ENCODE measurements at places on chromosomes 3 and 15.

- no peak for DNase-seq
Observed at GRCh38 chr15:63822580-63822979, 11.2 kb downstream of the HERC1 start.

GRCh38 chr3:129409541-129409940 is 18.9 kb downstream of the EFCAB12 start:
- no peak for DNase-seq

DNA sequence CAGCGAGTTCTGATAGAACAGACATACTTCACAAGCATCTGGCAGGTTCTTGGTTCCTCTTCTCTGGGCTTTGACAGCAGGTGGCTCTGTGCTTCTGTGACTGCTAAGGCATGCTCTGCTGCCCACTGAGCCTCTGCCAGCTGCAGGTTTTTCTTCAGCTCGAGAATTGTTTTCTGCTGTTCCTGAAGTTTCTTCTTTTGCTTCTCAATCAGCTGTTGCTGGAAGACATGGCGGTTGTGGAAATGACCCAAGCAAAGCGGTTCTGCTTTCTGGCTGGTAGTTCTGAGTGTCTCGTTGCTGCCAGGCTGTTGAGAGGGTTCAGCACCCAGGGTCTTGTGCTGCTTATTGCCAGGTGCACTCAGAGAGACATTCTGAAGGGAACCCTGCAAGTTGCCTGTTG is 50.8 kb downstream of the CCDC191 start:
- DNase-seq: no peak

DNA sequence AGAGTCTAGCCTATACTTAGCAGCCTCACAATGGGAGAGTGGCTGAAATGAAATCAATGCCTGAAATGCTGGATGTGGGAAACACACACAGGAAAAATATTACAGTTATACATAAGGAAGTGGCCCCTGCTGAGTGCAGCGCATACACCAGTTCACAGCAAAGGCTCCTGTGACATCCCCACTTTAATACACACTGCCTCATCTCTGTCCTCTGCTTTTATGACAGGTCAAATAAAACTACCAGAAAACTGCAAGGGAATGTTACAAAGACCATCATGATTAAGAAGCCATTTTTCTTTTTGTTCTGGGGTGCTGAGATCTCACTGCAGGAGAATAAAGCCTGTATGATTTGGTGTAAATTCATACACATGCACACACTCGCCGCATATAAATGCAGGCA is 214.3 kb downstream of the ARRDC4 start:
- no peak for DNase-seq

DNA sequence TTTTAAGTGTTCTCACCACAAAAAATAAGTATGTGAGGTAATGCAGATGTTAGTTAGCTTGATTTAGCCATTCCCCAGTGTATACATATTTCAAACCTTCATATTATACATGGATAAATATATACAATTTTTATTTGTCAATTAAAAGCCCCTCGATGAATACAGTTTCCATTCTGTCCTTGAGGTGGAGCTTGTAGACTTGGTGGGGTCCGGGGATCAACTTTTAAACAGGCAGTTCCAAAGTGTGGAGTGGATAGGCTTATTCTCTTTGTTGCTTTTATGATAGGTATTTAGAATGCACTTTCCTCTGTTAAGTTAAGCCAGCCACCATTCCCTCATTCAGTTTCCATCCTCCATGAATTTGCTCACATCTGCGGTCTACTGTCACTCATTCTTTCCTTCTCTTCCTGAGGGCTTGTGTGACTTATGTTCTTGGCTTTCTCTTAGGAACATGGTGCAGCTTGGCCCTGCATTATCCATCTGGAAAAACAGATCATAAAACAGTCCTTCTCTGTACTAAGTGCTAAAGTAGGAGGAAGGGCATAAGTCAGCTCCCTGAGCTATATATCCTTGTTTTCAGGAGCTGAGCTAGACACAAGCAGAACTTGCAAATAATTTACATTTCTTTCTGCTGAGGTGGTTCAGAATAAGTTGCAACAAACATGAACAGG is 149.1 kb downstream of the NFKBIZ start:
- DNase-seq: peak; percentile 13

DNA sequence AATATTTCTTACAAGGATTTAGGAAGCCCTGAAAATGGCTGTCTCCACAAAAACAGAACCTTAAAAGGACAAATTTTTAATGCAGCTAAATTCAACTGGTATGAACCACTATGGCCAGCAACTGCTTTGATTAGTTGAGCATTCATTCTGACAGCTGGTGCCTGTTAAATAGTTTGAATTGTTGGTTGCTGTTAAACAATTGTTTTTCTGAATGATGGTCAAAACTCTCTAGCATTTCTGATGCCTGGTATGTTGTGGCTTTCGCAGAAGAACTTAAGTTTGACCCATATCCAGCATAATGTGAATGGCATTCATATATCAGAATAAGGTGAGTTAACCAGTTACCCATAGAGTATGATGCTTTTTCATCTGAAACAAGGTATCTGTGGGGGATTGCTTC is 138.4 kb downstream of the MEIS2 start:
- DNase-seq: peak; percentile 11

GRCh38 chr15:101171954-101172353 is 79.9 kb downstream of the CHSY1 start:
- DNase-seq: no peak

DNA sequence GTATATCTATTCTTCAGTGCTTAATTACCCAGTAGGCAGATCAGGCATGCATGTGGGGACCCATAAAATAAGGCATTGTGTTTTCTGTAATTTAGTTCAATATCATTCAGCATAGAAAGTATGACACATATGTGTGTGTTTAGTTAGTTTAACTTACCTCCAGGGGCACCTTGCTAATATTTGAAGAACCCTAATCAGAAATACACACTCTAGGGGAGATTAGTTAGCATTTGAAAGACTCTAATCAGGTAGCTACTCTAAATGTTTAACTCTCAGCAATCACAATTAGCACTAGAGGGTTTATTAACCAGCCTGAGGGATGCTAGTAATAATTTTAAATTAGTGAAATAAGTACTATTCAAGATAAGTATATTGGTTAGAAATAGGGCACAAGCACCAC is 104.5 kb downstream of the ECT2 start:
- DNase-seq: no peak

- DNase-seq: no peak
Observed at GRCh38 chr3:87127281-87127680, 99.8 kb upstream of the CHMP2B start.

DNA sequence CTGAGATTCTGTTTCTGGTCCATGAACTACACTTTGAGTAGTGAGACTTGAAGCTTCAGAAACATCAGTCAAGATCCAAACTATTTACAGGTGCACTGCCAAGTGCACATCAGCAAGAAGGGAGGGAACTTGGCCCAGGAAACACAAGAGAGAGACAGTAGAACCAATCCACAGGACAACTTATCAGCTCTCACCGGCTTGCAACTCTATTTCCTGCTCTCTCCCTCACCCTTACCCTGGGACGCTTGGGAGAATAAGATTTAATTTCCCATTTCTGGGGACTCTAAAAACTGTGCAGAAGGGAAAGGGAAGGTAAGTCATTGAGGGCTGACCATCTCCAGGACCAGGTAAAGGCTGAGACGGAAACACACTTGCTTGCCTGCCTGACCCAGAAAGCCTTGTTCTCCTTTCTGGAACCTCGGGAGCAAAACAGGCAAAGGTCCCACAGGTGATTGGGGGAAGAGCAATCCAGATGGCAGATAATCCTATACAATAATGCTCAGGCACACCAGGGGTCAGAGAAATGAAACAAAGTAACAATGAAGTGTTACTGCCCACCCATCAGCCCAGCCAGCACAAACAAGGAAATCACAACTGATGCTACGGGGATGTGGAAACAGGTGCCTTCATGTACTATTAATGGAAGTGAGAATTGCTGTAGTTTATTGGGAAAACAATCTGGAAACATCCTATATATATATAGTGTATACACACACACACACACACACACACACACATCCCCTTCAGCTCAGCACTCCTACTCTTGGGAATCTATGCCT is 154.4 kb downstream of the XXYLT1 start:
- no peak for DNase-seq

GRCh38 chr3:169305460-169305859 is 358.1 kb downstream of the MECOM start:
- no peak for DNase-seq

GRCh38 chr15:88905576-88905975 is 7.6 kb downstream of the MFGE8 start:
- no peak for DNase-seq

DNA sequence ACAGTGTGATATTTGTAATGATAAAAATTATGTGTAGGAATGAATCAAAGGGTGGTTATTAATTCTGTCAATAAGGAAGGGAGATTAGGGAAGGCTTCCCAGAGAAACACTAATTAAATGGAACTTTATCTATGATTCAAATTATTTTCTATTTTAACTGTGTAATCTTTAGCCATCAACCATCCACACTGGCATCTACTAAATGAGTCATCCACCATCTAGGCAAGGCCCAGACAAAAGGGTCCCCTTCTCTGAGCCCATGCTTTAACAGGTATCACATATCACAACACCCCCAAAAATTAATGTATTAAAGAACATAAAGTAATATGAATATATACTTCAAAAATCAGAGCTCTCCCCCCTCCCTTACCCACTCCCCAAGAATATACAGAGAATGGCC is 19.9 kb upstream of the TPM1 start:
- DNase-seq: no peak

DNA sequence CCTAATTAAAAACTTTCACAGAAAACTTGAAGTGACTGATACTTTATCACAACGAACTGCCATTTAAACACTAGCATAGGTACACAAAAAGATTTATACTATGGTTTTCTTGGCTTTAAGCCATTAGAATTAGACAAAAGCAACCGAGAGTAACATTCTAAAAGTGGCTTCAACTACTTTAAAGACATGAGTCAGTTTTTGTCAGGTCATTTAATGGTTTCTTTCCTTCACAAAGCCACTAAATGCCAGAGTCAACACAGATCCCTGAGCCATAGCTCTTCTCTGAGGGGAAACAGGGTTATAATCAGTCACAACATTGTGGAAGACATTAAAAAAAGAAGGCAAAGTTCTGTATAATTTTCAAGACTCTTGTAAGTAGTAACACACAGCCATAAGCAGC is 54.6 kb downstream of the CAPN3 start:
- DNase-seq: no peak

DNA sequence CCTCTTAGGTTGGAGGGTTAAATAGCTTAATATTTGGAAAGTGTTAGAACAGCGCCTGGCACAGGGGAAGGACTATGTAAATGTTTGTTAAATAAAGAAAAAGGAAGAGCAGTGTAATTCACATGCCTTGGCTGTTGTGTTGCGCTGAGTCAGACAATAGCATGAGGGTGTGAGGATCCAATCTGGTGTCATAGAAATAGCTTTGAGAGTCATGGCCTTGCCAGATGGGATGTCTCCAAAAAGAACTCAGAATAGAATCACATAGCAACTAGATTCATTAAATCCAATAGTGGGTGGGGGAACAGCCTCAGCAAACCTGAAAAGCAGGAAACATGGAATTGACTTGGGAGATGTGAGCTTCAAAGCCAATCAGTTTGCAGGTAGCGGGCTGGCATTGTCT is 3.9 kb upstream of the RBSN start:
- DNase-seq: no peak

GRCh38 chr3:43181202-43181821 is 75.4 kb upstream of the POMGNT2 start:
- no peak for DNase-seq

DNA sequence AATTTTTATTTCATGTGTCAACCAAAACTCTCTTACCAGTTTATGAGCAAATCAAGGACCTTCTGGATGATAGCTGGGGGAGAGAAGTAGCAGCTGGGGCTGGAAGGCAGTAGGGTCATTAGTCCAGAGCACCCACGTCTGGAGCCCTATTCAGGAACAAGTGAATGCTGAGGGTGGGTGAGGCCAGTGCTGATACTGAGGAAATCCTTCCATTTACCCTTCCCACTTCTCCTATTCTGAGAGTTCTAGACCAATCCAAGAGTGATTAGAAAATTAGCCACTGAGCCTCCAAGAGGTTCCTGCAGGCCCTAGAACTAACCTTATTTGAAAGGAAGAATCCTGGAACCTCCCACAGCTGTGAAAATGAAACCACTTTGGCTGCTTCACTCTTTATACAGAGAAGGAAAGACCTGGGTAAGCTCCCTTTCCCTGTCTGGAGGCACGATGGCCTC is 46.2 kb upstream of the VILL start:
- DNase-seq: no peak

DNA sequence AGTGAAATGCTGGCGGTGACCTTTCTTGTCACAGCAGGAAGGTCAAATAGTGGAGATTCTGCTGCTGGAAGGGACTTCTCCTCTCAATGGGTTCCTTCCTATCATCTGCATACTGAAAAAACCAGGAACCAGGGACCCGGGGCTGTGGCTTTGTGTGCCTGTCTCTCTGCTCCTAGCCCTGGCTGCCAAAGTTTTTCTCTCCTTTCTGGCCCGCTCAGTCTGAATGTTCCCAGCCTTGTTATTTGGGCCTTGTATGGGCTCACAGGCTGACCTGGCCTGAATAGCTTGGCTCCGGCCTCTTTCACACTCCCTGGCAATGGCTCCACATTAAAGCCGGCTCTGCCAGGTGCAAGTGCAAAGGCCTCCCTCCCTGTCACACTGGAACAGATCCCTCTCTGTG is 94.7 kb downstream of the LRIG1 start:
- no peak for DNase-seq

GRCh38 chr3:106399761-106400160 is 530.9 kb upstream of the CBLB start:
- no peak for DNase-seq

DNA sequence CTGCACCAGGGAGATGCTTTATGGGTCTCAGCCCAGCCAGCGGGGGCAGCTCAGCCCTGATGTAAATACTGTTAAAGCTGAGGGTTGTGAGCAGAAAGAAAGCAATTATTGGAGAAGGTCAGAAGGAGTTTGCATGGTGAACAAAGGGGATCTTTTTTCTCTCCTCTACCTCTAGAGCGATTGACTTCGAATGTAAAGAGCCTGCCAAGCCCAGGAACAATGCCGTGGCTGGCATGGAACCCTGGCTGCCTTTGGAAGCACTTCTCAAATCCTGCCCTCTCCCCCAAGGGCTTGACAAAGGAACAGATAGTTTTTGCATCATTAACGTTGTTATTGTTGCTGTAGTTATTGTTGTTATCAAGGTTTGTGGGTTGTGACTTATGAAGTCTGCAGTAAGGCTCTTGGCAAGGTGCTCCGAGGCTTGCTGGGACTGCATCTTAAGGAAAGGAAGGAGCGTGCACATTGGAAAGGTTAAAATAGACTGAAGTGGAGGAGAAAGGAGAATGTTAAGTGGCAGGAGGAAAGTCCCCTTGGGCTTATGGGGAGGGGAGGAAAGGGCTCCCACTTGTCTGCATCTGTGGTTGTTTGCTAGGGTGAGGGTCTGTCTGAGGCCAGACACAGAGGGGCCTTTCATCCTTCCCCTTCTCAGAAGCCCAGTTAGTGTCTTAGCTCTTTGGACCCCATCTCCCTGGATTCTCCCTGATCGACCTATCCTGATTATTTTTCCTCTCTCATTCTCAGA is 16.7 kb downstream of the PDIA5 start:
- DNase-seq: no peak

- DNase-seq: no peak
Observed at GRCh38 chr3:7696320-7696719, 805.3 kb upstream of the LMCD1 start.
